ENCODE measurements at places on chromosomes 12 and 14. TPM values are rescaled to one million over a fixed set of nuclear protein-coding genes. Genes with fewer than 3 reads are reported as not detected.

Gene CYP46A1
- total RNA-seq: 0.77 TPM

Gene WNT1
- not detected for total RNA-seq

- H3K4me1 ChIP-seq: peaks cover 8% of the 10 kb centered on the region
- H3K27me3 ChIP-seq: no peaks in the 10 kb centered on the region
- no peak for DNase-seq
- no peak overlapping the region for H3K4me3 ChIP-seq
Measured at GRCh38 chr12:83122623-83122934, 435.9 kb downstream of the TMTC2 start.

- no peaks in the 10 kb centered on the region for H3K27me3 ChIP-seq
- no peak overlapping the region for H3K4me3 ChIP-seq
- H3K36me3 ChIP-seq: no peaks in the 10 kb centered on the region
- DNase-seq: no peak
- H3K27ac ChIP-seq: no peak overlapping the region
- H3K4me1 ChIP-seq: peaks cover 25% of the 10 kb centered on the region
Measured at GRCh38 chr12:3341594-3341993, 149.4 kb upstream of the PRMT8 start.

- no peak for DNase-seq
- H3K4me1 ChIP-seq: no peaks in the 10 kb centered on the region
- no peaks in the 10 kb centered on the region for H3K36me3 ChIP-seq
- no peak overlapping the region for H3K27ac ChIP-seq
Measured at GRCh38 chr12:70122804-70123203, 120.4 kb upstream of the CNOT2 start.

- H3K36me3 ChIP-seq: no peaks in the 10 kb centered on the region
- no peak overlapping the region for H3K27ac ChIP-seq
- no peaks in the 10 kb centered on the region for H3K27me3 ChIP-seq
- no peak for DNase-seq
Measured at GRCh38 chr12:46179693-46180452, 89.0 kb downstream of the SLC38A1 start.

- DNase-seq: no peak
- peaks cover 6% of the 10 kb centered on the region for H3K4me1 ChIP-seq
- no peaks in the 10 kb centered on the region for H3K27me3 ChIP-seq
- no peaks in the 10 kb centered on the region for H3K36me3 ChIP-seq
- H3K27ac ChIP-seq: no peak overlapping the region
Measured at GRCh38 chr12:2487278-2487677, 307.5 kb upstream of the FKBP4 start.

DNA sequence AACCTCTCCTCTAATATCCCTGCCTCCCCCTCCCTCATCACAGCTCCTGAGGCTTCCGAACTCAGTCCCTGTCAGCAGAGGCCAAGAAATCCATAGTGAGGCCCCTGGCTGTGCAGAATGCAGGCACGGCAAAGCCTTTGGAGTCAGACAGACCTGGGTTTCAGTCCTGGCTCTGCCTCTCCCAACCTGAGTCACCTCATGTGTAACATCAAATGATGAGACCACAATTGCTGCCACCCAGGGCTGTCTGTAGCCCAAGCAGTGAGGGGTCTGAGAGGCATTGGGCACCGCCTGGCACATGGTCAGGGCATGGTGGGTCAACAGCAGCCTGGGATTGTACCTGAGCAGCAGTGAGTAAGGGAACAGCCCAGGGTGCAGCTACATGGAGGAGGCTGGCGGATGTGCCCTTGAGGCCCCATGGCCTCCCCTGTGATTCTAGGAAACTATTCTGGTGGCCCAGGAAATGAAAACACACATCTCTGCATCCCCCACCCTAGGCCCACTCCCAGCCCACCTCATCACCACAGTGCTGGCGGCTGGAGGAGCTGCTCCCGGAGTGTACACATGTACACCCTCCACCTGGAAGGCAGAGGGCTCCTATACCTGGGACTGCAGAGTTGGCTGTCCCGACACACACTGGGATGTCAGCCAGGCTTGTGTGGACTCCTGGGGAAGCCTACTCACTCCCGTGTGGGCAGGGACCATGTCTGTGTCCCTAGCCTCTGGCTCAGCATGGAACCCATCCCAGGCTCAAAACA, 7.7 kb downstream of the ANKRD33 start:
- no peak overlapping the region for H3K27ac ChIP-seq
- no peak overlapping the region for H3K4me3 ChIP-seq
- peaks cover 8% of the 10 kb centered on the region for H3K4me1 ChIP-seq
- H3K27me3 ChIP-seq: no peaks in the 10 kb centered on the region

- H3K4me1 ChIP-seq: peaks cover 14% of the 10 kb centered on the region
- no peak overlapping the region for H3K4me3 ChIP-seq
Measured at GRCh38 chr12:92059960-92060359, 85.7 kb downstream of the BTG1 start.

GRCh38 chr12:104426926-104427546, 29.7 kb upstream of the CHST11 start:
- no peaks in the 10 kb centered on the region for H3K27me3 ChIP-seq
- no peaks in the 10 kb centered on the region for H3K36me3 ChIP-seq
- H3K4me1 ChIP-seq: no peaks in the 10 kb centered on the region
- no peak overlapping the region for H3K4me3 ChIP-seq
- no peak overlapping the region for H3K27ac ChIP-seq
- DNase-seq: no peak

GRCh38 chr12:127893895-127894609, 372.9 kb upstream of the TMEM132C start:
- H3K27ac ChIP-seq: no peak overlapping the region
- H3K27me3 ChIP-seq: no peaks in the 10 kb centered on the region
- no peaks in the 10 kb centered on the region for H3K4me1 ChIP-seq
- no peak overlapping the region for H3K4me3 ChIP-seq

DNA sequence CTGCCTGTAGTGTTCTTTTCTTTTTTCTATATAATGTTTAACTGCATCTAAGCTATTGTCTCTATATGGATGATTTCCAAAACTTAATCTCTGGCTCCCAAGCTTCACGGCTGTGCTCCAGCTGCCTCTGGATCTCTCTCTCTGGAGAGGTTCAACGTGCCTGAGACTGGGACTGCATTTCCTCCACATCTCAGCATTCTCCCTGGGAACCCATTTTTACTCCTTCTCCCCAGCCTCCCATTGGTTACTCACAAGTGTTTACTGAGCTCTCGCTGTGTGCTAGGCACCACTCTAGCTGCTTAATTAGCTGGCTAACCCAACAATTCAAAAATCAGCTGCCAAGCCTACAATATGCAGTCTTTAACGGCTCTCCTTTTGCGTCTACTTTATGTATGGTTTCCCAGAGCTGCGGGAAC, 34.7 kb downstream of the FBXL14 start:
- no peak for DNase-seq
- no peaks in the 10 kb centered on the region for H3K36me3 ChIP-seq
- H3K4me3 ChIP-seq: no peak overlapping the region
- H3K27me3 ChIP-seq: no peaks in the 10 kb centered on the region

DNA sequence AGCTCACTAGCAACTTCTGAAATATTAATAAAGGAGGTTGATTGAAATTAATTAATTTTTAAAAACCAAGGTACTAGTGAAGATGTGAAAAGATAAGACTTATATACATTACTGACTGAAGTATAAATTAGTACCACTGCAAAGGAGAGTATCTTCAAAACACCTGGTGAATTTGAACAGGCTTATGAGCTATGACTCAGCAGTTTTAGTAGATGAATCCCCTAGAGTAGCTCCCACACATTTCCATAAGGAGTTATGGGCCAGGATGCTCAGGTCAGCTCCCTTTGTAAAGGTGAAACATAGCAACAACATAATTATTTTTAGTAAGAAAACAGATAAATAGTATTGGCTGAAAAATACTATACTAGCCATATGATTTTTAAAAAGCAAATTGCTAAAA, 218.6 kb downstream of the SYT1 start:
- H3K4me3 ChIP-seq: no peak overlapping the region
- no peak for DNase-seq
- H3K27ac ChIP-seq: no peak overlapping the region
- no peaks in the 10 kb centered on the region for H3K27me3 ChIP-seq

DNA sequence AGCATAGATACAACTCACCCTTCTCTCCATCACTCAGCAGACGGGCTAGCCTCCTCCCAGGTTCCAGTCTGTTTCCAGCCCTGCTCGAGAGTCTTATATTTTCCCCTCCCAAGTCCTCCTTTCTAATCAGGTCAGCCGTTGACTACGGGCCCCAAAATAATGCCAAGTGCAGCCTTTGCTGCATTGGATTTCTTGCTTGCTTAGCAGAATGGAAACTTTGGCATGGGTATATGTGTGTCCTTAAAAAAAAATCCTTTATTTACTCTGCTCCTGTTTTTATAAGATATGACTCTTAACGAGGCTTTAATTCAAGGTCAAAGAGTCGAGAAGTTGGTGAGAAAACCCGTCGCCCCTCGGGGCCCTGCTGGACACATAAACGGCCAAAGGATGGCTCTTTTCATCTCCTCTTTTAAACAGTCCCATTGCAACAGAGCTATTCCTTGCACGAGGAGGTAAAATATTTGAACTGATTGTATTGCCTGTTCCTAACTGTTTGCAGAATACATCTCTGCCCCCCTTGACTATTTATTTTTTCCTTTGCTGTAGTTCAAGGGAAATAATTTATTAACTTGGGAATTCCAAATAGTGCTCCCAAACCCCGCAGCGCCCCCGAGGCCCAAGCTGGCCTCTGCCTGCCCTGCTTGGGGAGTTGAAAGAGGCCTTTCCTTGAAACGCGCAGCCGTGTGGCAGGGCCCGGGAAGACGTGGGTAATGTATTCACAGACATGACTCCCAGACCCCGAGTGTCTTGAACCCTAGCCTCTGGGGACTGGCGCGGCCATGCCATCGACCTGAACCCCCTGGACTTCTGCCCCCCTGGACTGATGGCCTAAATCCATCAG, 156.5 kb upstream of the MYL2 start:
- DNase-seq: peak; percentile 21
- H3K4me1 ChIP-seq: peaks cover 10% of the 10 kb centered on the region
- no peaks in the 10 kb centered on the region for H3K36me3 ChIP-seq
- H3K27ac ChIP-seq: peak overlapping the region; percentile 31
- H3K4me3 ChIP-seq: no peak overlapping the region
- H3K27me3 ChIP-seq: no peaks in the 10 kb centered on the region

DNA sequence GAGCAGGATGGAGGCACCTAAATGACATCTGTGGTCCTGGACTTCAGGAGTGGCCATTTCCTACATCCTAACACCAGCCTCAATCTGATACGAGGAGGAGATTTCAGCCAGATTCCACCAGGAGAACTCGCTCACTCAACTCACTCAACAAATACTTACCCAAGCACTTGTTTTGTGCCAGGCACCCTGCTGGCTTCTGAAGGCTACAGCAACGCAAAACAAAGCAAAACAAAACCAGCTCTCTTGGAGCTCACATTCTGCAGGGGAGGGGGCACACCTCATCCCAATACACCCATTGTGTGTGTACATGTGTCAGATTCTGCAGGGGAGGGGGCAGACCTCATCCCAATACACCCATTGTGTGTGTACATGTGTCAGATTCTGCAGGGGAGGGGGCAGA, 144.8 kb downstream of the PIWIL1 start:
- H3K4me3 ChIP-seq: no peak overlapping the region
- peak; percentile 82 for DNase-seq
- no peaks in the 10 kb centered on the region for H3K36me3 ChIP-seq

GRCh38 chr12:13440844-13441243, 244.3 kb downstream of the EMP1 start:
- no peak overlapping the region for H3K4me3 ChIP-seq
- no peaks in the 10 kb centered on the region for H3K27me3 ChIP-seq
- no peak for DNase-seq
- no peaks in the 10 kb centered on the region for H3K36me3 ChIP-seq
- H3K27ac ChIP-seq: no peak overlapping the region
